HuH-7 (cell line): ENCODE measurements at places on chromosomes 2 and 18.
A peak's percentile ranks its signal among the peaks of the same experiment; 100 is the strongest.

DNA sequence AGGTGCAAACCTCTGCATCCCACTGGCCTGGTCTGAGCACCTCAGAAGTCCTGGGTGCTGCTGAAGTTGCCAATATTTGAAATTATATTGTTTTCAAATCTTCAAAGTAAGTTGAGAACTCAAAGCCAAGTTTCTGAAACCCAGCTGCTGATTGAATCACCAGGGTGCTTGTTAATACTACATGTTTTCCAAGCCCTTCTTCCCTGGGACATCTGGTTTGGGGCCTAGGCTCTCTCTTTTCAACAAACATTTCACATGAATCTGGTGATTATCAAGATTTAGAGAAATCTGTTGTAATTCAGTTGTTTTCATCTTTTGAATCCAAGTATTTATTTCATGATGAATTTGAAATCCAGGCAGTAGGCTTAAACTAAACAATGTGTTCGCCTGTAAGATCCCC lies 24.4 kb downstream of the MLPH start:
- no peak for DNase-seq

DNA sequence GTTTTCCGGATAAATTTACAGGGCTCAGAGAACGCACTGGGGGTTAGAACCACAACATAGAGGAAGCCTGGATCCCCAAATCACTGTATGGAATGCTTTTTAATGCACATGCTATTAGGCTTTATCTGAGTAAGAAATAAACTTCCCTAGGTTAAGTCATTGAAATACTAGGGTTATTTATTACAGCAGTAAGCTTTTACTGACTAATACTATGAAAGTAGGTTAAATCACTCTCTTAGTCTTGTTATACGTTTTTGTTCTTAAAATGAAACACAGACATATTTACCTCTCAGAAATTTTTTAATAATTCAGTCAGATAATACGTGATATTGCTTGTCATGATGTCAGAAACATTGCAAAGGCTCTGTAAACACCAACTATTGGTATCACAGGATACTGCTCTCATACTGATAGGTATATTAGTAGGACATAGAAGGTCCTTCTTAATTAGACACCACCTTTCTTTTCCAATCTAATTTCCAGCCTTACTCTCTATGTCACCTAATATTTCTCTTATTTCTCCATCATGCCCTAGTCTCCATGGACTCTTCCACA lies 162.7 kb upstream of the NYAP2 start:
- no peak for DNase-seq

DNA sequence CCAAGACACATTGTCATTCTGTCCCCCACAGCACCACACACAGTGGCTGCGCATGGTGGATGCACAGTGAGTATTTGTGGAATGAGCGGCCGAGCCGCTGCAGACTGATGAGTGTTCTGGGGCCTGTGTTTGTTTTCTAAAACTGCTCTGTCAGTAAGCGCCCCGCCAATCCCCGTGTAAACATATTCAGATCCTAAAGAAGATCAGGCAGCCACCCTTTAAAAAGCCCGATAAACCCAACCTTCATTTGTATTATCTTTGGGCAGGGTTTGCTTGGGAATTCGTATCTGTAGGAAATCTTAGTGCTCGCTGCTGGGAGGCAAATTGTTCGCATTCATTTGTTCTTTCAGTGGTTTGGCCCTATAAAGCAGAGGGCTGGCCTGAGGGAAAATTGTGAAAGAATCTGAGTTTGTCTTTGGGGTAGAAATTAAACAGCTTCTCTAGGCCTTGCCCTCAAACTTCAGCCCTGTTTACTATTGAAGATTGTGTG lies 68.6 kb downstream of the TGOLN2 start:
- DNase-seq, result no peak

DNA sequence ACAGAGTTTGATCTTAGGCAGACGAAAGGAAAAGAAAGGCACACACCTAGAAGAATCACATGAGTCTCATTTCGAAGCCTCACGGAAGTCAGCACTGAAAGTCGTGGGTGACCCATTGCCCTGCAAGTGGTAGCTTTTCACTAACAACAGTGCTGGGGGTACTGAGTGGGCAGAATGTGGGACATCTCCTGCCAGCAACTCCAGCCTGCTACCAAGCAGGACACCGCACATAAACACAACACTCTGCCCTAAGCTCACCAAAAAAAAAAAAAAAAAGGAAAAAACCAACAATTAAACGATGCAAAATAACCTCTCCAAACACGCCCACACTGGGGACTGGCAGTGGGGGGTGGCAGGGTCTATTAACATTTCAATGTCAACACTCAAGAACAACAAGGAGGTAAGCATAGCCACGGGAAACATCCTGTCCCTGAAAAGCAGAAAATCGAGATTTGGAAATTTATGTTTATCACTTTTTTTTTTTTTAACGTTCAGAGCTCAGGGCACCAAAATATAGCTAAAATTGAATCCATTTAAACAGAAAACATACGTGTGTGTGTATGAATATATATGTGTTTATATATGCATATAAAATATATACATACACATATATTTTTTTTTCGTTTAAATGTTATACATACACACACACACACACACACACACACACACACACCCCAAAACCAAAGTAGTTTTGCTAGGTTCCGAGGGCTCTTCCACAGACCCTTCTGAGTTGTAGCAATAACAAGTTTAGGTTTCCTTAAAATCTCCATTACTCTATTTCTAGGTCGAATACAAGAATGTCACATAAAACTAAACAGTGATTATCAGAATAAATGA lies 2.2 kb downstream of the INO80D start:
- DNase-seq, result no peak

GRCh38 chr2:146666340-146666739 lies 1178.5 kb upstream of the ACVR2A start:
- DNase-seq, result no peak

- DNase-seq, result no peak
Observed at GRCh38 chr2:145095641-145096435, 575.9 kb upstream of the ZEB2 start.

- DNase-seq, result no peak
Observed at GRCh38 chr2:111958901-111959300, 60.5 kb downstream of the MERTK start.

GRCh38 chr2:217981971-217982370 lies 20.8 kb downstream of the TNS1 start:
- DNase-seq, result no peak

- no peak for DNase-seq
Observed at GRCh38 chr2:233265899-233266431, 14.5 kb downstream of the ATG16L1 start.

GRCh38 chr2:7203056-7203467 lies 285.9 kb downstream of the RNF144A start:
- DNase-seq, result peak; percentile 23

- no peak for DNase-seq
Observed at GRCh38 chr2:55489467-55490062, 30.0 kb upstream of the CFAP36 start.

- no peak for DNase-seq
Observed at GRCh38 chr2:41922177-41922576, 125.6 kb upstream of the PKDCC start.

- no peak for DNase-seq
Observed at GRCh38 chr2:26880161-26880560, 32.2 kb downstream of the DPYSL5 start.

DNA sequence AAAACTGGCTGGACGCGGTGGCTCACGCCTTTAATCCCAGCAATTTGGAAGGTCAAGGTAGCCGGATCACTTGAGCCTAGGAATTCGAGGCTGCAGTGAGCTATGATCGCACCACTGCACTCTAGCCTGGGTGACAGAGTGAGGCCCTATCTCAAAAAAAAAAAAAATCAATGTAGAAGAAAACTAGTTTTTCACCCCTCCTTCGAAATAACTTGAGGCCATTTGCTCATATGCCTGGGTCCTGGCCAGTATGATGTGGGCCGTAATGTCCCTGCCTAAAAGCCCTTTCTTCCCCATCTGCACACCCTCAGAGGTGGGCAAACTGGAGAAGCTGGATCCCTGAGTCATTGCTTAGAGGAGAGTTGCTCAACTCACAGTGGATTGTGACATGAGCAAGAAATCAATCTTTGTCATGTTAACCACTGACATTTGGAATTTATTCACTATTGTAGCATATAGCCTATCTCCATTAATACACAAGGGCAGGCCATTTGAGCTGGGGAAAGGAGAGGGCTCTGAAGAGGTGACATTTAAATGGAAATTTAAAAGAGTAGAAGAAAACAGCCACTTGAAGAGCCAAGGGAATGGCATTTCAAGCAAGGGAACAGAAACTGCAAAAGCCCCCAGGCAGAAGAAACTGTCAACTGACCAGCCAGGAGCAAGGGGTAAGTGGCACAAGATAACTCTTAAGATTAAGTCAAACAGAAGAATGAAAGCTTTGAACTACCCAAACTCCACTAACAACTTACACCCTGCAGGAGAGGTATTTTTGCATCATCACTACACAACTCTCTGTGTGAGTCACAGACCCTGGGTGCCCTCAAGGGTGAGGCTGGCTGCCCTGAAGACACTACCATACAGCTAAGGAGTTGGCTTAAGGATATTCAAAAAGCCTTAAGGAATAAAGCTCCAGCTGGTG lies 7.6 kb upstream of the METTL21A start:
- DNase-seq, result peak; percentile 47

DNA sequence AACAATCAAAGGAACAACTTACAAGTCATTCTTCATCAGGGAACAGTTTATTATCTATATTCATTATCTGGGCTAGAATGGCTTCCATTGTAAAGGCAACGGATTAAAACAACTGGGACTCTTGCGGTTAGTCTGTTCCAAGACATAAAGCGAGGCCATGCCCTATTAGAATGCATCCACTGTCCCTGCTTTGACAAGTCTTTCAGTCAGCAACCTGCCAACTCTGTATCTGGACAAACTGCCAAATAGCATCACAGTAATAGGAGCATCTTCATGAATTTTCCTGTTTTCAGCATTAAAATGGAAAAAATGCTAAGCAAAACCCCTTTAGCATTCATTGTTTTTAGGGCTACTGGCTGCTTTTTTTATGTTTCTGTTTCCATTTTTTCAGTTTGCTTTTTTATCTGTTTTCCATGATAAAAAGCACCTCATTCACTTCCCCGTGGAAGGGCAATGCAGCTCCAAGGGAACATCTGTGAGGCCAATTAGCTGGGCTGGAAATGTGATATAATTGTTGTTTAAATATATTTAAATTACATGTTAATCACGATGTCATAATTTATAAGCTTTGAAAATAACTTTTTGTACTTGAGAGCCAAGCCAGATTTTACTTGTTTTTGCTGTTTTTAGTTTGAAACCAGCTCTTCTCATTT lies 834.3 kb downstream of the CPS1 start:
- no peak for DNase-seq

- no peak for DNase-seq
Observed at GRCh38 chr2:85703329-85703728, 9.2 kb downstream of the GNLY start.

- DNase-seq, result no peak
Observed at GRCh38 chr2:182646763-182647498, 69.1 kb upstream of the DNAJC10 start.

GRCh38 chr2:223044092-223044836 lies 7.7 kb upstream of the KCNE4 start:
- DNase-seq, result no peak

- no peak for DNase-seq
Observed at GRCh38 chr2:26290001-26290400, 45.3 kb downstream of the HADHB start.

GRCh38 chr2:88711289-88711688 lies 19.8 kb downstream of the RPIA start:
- no peak for DNase-seq

- DNase-seq, result no peak
Observed at GRCh38 chr2:68911246-68911645, 40.0 kb upstream of the BMP10 start.

DNA sequence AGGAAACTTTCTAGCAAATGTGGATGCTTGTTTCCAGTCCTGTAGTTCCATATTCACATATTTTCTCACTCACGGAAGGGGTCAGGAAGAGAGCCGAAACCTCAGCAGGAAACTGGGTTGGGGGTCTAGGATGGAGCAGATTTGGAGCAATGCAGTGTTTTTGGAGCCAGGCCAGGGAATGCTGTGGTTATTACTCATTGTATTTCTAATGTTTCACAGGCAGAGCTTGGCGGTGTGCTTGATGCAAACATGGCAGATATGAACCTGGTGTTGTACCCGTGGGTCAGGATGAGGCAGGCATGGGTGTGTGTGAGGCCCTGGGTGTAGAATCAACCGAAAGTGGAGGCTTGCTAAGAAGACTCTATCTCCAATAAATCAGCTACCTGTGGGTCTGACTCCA lies 34.6 kb upstream of the ACKR3 start:
- DNase-seq, result no peak

GRCh38 chr2:29130295-29130694 lies 15.1 kb downstream of the CLIP4 start:
- DNase-seq, result no peak

DNA sequence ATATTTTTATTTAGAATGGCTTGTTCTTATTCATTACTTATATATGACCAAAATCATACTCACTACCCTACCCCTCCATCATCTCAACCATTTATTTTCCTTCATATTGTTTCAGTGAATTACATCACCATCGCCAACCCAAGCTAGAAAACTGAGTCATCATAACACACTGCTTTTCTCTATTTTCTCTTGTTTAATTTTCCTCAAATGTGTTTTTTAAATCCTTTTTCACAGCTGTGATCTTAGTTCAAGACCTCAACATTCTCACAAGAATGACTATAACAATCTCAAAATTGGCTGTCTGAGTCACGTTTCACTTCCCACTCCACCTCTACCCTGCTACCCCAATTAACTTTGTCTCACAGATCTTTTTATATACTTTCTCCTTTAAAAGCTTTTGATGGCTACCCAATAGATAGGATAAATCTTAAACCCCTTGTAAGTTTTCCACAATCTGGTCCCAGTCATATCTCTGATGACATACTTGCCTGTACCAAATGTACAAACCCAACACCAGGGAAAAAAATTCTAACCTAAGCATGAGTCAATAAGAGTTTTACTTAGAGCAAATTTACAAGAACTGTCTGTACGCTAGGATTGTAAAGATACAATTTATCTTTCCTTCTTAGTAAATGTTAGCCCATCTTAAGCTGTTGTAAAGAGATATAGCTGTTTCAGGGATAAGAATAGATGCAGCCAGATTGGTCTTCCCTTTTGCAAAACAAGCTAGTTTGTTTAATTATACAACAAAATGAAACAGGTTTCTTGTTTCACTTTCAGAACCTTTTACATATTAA lies 635.1 kb upstream of the SLC39A10 start:
- no peak for DNase-seq

- DNase-seq, result no peak
Observed at GRCh38 chr2:140585016-140585415, 1545.8 kb downstream of the LRP1B start.

DNA sequence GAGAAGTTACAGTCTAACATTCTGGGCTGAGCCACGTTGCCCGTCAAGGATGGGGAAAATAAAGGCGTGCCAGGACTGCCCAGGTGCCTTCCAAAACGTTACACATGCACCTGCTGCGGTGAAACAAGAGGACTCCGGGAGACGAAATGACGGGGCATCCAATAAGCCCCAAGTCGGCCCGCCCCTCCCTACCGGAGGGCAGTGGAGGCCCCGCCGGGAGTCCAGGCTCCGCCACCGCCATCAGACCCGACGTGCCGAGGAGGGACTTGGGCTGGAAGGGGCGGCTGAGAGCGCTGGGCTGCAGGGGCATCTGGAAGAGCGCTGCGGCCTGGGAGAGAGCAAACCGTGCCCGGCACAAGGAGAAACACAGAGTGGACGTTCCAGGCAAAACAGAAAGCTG lies 112.5 kb upstream of the GPC1 start:
- DNase-seq, result no peak

GRCh38 chr2:160977376-160977775 lies 182.9 kb upstream of the TANK start:
- DNase-seq, result no peak
